CD4-positive, alpha-beta memory T cell (primary cell): ENCODE measurements at places on chromosomes 2 and 18.

DNA sequence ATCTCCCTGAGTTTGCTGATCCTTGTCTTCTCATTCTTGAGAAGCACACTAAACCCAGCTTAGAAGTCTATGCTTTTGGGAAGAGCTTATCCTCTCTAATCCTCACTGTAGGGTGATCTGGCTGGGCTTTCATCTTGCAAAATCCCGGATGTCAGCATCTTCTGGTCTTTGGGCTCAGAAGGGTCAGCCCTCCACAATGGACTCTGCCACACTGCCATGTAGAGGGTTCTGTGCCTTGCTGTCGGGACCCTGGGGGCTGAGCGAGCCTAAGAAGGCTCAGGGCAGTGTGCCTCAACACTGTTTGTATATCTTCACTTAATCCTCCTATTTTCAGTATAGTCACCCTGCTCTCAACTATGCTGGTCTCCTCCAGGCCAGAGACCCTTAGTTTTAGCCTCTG, 102.3 kb downstream of the TGIF1 start:
- DNase-seq, result no peak

DNA sequence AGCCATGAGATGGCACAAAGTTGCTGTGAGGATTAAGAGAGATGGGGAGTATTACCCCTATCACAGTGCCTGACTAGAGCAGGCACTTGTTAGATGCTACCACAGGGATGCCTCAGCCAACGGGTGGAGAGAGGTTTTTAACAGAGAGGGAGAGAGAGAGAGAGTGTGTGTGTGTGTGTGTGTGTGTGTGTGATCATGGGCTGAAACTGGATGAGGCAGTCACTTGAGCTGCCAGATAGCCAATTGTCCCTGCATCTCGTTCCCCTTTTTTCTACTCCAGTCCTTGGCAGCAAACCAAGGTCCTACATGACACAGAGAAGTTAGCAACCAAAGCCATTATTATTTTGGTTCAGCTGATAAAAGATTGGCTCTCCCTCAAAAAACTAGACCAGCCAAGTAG, 3.0 kb downstream of the CD8A start:
- no peak for DNase-seq

DNA sequence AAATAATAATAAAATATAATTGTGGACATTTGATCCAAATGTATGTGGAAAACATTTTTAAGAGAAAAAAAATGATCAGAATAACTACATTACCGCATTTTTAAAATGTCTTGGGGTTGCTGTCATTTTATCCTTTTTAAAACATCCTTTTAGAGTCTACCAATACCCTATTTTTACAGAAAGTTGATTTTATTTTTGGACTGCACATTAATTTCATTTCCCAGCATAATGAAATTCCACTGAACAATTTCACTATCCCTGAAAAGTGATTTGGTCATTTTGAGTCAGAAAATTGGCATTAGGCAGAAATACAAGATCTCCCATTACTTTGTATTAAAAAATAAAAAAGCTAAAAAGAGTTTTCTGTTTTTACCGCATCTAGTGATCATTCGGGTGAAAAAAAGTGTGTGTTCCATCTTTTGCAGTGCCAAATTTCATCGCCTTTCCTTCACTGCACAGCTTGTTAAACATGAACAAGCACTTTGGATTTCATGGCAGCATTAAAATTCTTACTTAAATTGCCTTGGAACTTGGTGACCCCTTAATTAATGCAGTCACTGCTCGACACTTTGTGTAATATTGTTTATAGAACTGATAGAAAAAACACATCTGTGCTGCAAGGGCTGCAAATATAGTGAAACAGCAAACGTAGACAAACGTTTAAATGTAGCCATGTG, 611.7 kb downstream of the TSN start:
- no peak for DNase-seq

GRCh38 chr2:127175041-127175721, 44.9 kb downstream of the CYP27C1 start:
- no peak for DNase-seq

GRCh38 chr2:106840818-106841217, 45.1 kb downstream of the ST6GAL2 start:
- DNase-seq, result no peak

DNA sequence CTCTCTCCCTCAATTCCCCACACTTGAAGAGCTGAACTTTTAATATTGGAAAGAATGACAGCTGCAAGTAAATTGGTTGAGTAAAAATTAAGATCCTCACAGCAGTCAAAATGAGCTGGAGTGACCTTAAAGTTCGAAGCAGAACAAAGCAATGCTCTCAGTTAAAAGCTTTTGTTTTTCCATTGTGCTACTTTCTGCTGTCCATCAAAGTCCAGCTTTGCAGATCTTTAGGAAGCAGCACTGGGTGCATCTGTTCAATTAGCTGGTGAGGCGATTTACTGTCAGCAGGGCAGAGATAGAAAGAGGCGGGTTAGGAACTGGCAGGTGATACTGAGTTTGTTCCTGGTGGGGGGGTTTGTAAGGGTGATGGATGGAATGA, 834.8 kb downstream of the CPS1 start:
- no peak for DNase-seq

GRCh38 chr2:73141896-73142295, 29.1 kb upstream of the RAB11FIP5 start:
- no peak for DNase-seq

- DNase-seq, result no peak
Measured at GRCh38 chr2:228628682-228629081, 447.2 kb upstream of the SPHKAP start.

GRCh38 chr18:4198956-4199355, 256.2 kb downstream of the DLGAP1 start:
- DNase-seq, result no peak

- no peak for DNase-seq
Measured at GRCh38 chr2:44212302-44212701, 43.6 kb downstream of the PPM1B start.

DNA sequence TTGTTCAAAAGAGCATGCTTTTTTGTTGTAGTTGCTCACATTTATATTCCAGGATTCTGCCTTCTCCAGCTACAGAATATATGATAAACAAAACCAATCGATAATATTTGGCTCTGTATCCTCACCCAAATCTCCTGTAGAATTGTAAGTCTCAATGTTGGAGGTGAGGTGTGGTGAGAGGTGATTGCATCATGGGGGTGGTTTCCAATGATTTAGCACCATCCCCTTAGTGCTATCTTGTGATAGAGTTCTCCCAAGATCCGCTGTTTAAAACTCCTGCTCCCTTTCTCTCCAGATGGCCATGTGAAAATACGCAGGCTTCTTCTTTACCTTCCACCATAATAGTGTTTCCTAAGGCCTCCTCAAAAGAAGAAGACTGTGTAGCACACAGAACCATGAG, 98.7 kb upstream of the SCN7A start:
- no peak for DNase-seq

DNA sequence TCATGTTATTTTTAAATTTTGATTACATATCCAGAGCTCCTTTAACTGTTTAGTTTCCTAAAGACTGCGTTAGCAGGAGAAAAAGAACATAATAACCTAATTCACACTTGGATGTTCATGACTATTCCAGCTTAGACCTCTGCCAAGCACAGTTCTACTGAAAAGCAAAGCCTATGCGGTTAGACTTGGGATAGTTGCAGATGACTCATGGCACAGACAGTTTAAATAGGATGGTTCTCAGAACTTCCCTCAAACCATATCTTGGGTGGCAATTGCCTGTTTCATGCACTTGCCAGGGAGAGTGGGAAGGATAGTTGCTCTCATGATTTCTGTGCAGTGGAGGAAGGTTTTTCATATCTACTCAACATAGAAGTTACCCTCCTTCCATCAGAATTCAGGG, 149.7 kb upstream of the KLHL29 start:
- no peak for DNase-seq

GRCh38 chr2:173553593-173553992, 198.9 kb downstream of the CDCA7 start:
- DNase-seq, result no peak

DNA sequence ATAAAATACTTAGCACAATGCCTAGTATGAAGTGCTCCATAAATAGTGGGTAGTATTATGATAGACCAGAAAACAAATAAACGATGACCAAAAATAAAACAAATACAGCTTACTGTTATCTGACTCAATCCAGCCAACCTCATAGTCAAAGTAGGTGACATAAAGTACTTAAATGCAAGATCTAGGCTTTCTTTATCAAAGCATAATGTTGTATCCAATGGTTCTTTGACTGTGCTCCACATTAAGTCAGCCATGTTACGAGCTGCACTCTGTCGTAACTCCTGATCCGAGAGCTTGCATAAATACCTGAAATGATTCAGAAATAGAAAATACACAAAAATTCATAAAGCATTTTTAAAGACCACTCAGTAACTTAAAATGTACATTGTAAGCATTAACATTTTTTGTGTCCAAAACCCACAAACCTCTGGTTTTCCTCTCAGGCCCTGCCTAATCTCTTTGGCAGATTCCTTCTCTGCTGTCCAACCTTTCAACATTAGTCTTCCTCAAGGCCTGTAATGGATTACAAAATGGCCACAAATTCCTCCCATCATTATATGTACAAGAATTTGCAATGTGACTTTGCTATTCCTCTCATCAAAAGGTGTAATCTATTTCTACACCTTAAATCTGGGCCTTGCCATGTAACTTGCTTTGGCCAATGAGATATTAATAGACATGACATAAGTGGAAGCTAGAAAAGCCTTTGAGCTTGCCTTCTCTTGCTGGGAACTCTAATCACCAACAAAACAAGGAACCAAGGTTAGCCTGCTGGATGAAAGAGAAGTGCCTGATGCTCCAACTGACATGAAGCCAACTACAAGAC, 90.6 kb downstream of the USP34 start:
- DNase-seq, result no peak

- no peak for DNase-seq
Measured at GRCh38 chr18:26544451-26544850, 3.9 kb downstream of the KCTD1 start.
